Central memory CD4-positive, alpha-beta T cell (primary cell): ENCODE measurements at places on chromosomes 7 and 10.
A peak's percentile ranks its signal among the peaks of the same experiment; 100 is the strongest.

DNA sequence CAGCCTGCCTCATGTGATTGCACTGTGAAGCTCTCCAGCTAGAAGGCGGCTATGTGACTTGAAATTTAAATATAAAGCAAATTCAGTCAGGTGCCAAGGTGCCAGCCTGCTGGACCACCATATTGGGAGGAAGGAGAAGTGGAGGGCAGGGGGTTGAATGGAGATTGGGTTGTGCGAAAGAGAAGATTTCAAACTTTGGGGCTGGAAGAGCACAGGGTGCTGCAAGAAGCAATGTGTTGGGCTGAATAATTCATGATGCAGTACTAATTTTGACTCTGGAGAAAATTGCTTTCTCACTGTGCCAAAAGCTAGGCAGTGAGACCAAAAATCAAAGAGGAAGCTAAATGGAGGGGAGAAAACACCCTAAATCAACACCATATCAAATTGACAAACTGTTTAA lies 335.3 kb downstream of the NRG3 start:
- DNase-seq = no peak

- peak; percentile 9 for DNase-seq
Observed at GRCh38 chr7:155001756-155002410, 1.0 kb downstream of the PAXIP1 start.

GRCh38 chr10:11424456-11425295 lies 186.8 kb downstream of the USP6NL start:
- no peak for DNase-seq

DNA sequence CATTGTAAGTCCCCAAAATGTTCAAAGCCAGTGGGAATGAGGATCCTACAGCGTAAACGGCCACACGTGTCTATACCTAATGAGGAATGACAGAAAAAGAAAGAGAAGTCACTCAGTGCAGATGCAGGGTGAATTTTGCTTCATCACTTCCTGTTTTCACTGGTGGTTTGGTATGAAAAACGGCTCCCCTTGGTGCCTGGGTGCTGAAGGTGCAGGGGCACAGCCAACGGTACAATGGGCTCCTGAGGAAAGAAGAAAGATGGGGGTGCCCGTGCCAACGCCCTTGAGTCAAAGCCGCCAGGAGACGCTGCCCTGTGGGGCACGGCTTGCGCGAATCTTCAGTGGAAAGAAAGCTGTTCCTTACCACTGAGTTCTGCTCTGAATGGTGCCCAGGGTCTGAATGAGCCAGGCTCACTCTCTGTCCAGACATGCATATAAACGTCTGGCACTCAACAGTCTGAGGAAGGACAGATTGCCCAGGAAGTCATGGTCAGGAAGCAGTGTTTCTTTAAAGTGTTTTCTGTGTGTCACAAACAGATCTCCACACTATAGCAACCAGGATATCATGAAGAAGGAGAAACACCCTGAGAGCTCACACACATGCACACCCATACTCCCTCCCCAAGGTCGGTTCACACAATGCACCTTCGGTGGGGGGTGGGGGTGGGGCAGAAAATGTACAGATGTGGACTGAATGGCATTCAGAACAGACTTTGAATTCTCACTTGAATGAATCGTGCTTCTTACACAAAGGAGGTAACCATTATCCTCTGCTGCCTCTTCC lies 105.8 kb downstream of the ELMO1 start:
- DNase-seq = peak; percentile 71

- DNase-seq = no peak
Observed at GRCh38 chr7:42926204-42926603, 5.8 kb downstream of the PSMA2 start.

- no peak for DNase-seq
Observed at GRCh38 chr7:4875391-4875790, 8.1 kb downstream of the RADIL start.
